Hematopoietic multipotent progenitor cell (in vitro differentiated cells): ENCODE measurements at places on chromosomes 7 and 10. TPM values are rescaled to one million over a fixed set of nuclear protein-coding genes. Genes with fewer than 3 reads are reported as not detected.

Gene CPED1
- total RNA-seq: 9.2 TPM

Gene RNF32
- 0.27 TPM for total RNA-seq

Gene MYL10
- not detected for total RNA-seq

- DNase-seq: no peak
Observed at GRCh38 chr7:3439333-3440030, 138.4 kb downstream of the SDK1 start.

- no peak for DNase-seq
Observed at GRCh38 chr10:101319241-101319915, 34.6 kb upstream of the BTRC start.

GRCh38 chr7:69429911-69430383 lies 168.3 kb upstream of the AUTS2 start:
- DNase-seq: peak; percentile 7

DNA sequence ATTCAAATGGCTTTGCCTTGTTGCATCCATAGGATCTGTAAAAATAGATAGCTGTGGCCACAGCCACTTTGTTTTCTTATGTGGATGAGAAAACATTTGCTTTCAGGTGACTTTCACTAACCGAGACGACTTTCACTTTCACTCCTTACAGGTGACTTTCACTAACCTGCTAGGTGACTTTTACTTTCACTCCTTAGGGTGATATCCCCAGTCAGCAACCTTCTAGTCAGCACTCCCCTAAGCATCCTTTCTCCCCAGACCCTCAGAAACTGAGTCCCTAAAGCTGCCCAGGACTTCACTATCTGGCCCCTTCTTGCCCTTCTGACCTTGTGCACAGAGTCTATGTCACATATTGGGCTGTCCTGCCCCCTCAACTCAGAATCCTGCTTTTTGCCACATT lies 177.5 kb downstream of the RELN start:
- no peak for DNase-seq

- no peak for DNase-seq
Observed at GRCh38 chr10:78585952-78586351, 482.8 kb upstream of the ZMIZ1 start.

GRCh38 chr10:12650538-12651298 lies 301.4 kb downstream of the CAMK1D start:
- no peak for DNase-seq

DNA sequence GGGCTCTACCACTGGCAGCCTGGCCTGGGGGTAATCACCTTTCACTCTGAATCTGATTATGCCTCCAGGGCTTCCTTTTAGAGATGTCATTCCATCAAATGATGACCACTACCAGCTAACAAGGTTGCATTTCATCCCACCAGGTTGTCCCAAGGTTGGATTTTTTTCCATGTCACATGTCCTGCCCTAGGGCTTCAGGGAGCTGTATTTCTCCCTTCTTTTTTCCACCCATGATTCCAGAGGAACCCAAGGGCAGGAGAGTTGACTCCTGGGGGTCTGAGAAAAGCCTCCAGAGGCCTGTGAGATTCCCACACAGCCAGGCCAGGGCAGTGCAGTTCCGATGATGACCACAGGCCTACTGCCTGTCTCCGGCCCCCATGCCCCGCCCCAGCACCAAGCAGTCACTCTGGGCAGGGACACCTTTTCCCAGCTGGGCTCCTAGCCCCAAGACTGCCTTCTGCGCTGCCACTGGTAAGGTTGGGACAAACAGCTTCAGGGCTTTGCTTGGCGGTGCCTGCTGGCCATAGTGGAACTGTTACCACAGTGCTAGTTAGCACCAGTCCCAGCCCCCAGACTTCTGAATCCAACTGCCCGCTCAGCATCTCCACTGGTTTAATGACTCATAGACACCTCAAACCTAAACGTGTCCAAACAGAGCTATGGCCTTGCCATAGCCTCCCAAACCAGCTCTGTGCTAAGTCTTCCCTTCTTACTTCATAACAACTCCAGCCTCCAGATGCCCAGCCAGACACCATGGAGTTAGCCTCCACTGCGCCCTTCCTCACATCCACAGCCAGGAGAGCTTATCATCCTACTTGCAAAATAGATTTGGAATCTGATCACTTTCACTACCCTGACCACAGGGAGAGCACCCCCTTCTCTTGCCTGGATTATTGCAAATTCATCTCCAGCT lies 133.7 kb downstream of the ARHGAP22 start:
- no peak for DNase-seq

DNA sequence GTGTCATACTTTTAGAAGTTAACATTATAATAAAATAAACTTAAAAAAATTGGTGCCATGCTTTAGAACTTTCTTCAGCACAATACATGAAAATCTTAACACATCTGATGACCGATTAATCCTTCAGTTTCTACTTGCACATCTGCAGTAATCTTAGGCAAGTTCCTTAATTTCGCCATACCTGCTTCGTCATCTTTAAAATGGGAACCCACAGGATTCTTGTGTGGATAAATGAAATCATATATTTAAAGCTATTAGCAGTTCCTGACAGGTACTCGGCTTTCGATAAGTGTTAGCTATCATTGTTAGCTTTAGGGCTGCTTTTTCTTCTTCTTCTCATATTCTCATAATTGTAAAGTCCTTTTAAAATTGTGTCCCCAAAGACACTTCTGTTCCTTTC lies 907 bp upstream of the VPS50 start:
- DNase-seq: no peak

- DNase-seq: no peak
Observed at GRCh38 chr7:108662783-108663362, 93.2 kb downstream of the DNAJB9 start.

DNA sequence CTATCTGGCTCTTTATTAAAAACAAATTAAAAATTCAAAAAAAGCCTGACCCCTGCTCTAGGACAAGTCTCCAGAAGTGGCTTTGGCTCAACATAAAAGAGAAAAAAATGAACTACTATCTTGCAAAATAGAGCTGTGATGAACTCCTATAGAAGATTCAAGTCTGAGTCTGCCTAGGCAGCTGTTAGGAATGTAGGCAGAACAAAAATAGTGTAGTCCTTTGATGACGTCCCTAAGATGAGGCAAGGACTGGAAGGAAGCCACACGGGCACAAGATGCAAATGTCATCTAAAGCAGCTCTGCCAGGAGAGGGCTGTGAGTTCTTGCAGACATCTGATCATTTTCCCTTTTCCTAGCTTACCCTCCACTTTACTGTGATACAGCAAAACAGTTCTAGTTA lies 20.5 kb downstream of the ASNS start:
- no peak for DNase-seq

DNA sequence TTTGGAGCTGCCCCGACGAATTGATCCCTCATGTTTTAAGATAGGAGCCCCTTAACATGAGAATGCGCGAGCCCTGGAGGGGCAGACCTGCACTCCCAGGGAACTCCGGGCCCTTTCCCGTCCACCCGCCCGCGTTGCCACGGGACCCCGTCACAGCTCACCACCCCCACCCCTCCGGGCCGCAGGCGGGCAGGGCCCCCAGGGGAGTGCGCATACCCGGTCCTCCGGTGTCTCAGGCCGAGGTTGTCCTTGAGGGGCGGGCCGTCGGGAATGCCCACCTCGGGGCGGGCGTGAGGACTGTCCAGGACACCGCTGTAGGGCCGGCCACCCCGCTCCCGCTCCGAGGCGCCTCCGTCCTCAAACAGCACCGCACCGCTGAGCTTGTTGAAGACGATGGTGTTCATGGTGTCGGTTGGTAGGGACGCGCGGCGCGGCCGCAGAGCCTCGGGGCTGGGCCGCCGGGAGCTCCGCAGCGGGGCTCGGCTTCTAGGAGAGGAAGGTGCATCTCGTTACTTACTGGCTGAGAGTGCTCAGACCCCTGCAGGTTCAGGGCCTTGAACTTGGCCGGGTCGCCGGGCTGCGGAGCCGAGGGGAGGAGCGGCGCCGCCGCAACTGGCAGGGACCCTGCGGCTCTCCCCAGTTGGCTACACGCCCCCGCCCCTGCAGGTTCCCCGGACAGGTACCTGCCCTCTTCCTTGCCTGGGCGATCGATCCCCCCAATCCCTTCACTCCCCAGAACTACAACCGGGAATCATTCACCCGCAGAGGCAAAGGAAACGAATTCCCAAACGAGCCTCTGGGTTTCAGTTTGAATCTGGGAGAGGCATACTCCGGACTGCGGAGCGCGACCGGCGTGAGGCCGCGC lies 2.4 kb downstream of the MKX start:
- no peak for DNase-seq

DNA sequence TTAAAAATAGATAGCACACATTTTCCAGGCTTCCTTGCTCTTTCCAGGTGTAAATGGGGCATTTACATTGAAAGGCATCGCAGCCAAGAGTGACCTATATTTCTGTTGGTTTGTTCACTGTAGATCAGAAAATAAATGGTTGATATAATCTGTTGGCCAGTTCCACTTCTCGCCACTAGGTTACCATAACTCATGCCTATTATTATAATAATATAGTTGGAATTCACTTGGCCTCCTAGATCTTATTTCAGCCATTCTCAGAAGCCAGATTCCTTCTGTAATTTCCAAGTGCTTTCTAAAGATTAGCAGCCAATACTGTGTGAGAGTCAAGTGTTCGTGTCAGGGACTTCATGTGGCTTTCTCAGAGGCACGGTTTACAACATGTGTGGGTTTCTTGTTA lies 179.5 kb downstream of the DNAH11 start:
- DNase-seq: no peak

- no peak for DNase-seq
Observed at GRCh38 chr7:122290476-122290875, 14.1 kb downstream of the FEZF1 start.

GRCh38 chr10:98128802-98129201 lies 5.7 kb upstream of the R3HCC1L start:
- no peak for DNase-seq

DNA sequence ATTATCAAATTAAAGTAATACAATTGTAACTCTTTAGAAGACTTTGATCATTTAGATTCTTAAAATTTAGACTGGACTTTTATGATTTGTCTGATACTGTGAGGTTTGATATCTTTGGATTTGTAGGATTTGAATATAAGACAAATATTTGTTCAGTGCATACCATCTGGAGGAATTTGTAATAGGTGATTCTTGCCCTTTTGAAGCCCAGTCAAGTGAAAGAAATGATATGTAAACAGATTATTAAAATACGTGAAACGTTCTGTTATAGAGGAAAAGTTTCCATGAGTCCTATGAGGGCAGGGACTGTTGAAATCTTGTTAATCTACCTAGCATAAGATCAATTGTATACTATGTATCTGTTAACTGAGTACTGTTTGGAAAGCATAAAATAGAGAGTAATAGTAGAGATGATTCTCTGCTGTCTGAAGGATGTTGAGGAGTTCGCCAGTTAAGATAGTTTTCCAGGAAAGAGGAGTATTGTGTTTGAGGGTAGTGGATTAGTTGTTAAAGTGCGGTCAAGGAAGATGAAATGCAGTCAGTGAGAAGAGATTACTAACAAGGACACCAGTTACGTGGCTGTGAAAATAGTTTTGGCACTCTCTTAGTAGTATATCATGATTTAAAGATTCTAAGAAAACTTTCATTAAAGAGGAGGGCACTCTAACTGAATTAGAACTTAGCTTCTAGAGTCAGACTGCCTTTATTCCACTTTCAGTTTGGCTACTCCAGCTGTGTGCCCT lies 14.4 kb downstream of the PDCD4 start:
- no peak for DNase-seq

GRCh38 chr10:128901236-128901635 lies 565.8 kb upstream of the MGMT start:
- DNase-seq: no peak

GRCh38 chr7:129986600-129986999 lies 33.8 kb upstream of the UBE2H start:
- no peak for DNase-seq

DNA sequence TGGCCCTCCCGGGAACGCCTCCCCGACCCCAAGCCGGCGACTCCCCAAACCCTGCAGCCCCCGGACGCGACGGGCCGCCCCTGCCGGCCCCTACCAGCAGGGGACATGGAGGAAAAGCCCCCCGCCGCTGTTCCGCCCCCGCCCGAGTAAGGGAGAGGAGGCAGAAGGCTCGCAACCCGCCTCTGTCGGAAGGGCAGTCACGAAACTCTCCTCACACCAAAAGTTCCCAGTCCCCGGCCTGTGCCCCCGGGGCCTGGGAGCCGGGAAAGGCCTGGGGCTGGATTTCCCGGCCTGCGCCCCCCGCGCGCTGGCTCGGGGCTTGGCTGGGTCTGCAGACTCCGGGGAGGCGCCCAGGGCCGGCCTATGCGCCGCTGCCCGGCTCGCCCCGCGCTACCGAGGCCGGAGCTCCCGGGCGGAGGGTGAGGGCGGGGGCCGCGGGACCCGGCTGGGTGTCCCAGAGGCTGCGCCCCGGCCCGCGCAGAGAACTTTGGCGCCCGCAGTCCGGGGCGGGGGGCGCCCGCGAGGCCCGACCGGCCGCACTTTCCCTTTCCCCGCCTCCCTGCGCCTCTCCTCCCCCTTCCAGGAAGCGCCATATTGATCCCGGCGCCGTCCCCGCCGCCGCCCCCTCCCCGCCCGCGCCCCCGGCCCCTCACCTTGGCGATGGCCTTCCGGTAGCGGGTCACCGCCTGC lies 728 bp downstream of the PARD3 start:
- no peak for DNase-seq

GRCh38 chr7:135798095-135798494 lies 49.5 kb upstream of the FAM180A start:
- DNase-seq: no peak

DNA sequence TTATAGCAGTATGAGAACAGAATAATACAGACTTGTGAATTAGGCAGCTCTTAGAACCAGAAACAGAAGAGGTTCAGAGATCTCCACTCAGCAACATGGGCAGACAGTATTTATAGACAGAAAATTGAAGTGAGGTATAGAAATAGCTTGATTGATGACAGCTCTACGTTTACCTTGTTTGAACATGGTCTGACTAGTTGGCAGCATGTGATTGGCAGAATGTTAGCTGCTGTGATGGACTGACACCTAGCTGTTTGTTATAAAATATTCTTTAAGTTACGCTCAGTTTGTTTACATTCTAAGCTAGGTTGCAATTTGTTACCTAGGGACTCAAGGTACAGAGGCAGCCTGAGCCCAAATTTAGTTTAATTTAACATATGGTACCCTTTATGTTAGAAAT lies 73.7 kb upstream of the TMEM229A start:
- no peak for DNase-seq

GRCh38 chr10:2543142-2543886 lies 524.0 kb upstream of the PFKP start:
- DNase-seq: no peak

DNA sequence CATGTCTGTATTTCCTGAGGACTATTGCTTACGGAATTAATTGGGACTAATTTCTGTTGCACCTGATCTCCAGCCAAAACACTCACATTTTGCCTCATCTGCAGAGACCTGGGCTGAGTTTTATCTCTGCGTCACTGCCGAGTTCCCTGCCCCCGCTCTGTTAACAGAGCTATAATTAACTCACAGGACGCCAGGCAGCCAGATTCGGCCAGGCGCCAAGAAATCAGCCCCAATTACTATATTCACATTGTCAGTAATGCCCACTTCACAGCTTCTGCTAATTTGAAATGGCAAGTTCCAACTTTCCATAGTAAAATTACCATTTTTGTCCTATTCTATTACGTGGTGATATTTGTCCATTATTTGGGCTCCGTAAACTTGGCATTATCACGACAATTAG lies 130.5 kb downstream of the CUX1 start:
- DNase-seq: peak; percentile 55

GRCh38 chr7:48049850-48050249 lies 14.5 kb downstream of the C7orf57 start:
- DNase-seq: no peak

GRCh38 chr7:41052736-41053135 lies 650.2 kb downstream of the INHBA start:
- DNase-seq: no peak

- no peak for DNase-seq
Observed at GRCh38 chr10:43806831-43807640, 158.4 kb upstream of the ZNF32 start.

GRCh38 chr10:101336382-101336781 lies 17.6 kb upstream of the BTRC start:
- no peak for DNase-seq

- DNase-seq: peak; percentile 65
Observed at GRCh38 chr10:26438534-26439341, 597 bp downstream of the APBB1IP start.
